ENCODE measurements at places on chromosomes 5 and 9.

GRCh38 chr9:137314561-137315560 is 12.8 kb upstream of the NRARP start:
- DNase-seq: peak; percentile 10

- DNase-seq: peak; percentile 30
Observed at GRCh38 chr9:121267689-121268597, at the start of gene GSN. Gene GSN (plus strand): TSS chr9:121268162. CDS start chr9:121301972, 33,810 bp downstream.

DNA sequence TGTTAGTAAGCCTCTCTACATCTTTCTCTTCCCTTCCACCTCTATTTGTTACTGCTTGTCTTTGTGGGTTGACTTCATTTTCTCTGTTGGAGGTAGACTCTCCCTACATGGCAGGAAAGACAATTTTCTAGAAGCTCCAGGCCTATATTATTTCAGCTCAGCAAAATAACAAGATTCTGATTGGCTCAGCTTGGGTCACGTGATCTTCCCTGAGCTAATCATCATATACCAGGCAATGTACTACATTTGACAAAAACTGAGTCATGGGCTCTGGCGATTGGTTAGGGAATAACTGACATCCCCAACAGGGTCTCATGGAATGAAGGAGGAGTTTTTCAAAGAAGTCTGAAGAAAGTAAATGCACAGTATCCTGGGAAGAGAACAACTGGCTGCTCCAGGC is 65.6 kb upstream of the NR3C1 start:
- no peak for DNase-seq

DNA sequence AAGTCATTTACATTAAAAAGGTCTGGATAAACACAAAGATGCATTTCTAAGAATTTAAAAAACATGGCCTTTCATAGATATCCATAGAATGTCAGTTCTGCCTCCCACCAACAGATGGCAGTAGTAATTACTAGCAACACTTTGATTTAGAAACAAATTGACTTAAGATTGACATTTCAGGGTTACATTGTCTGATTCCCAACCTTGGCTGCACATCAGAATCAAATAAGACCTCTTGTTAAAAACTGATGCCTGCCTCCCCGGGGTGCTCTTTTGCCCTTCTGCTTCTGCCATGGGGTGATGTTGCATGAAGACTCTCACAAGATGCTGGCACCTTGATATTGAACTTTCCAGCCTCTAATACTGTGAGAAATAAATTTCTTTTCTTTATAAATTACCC is 146.2 kb upstream of the GPR151 start:
- peak; percentile 27 for DNase-seq

- DNase-seq: no peak
Observed at GRCh38 chr5:171023508-171023907, 161.7 kb downstream of the RANBP17 start.

DNA sequence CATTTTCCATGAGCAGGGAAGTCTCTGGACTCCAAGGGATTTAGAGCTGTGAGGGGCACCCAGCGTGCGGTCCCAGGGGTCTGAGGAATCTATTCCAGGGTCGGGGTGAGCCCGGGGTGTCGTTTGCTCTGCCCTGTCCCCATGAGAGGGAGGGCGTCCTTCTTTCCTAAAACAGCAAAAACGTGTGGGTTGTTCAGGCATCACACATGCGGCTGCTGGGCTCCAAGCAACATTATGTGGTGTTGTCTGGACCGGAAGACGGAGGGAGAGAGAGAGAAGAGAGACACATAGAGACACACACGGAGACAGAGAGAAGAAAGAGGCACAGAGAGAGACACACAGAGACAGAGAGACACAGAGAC is 42.7 kb upstream of the COL5A1 start:
- DNase-seq: no peak

DNA sequence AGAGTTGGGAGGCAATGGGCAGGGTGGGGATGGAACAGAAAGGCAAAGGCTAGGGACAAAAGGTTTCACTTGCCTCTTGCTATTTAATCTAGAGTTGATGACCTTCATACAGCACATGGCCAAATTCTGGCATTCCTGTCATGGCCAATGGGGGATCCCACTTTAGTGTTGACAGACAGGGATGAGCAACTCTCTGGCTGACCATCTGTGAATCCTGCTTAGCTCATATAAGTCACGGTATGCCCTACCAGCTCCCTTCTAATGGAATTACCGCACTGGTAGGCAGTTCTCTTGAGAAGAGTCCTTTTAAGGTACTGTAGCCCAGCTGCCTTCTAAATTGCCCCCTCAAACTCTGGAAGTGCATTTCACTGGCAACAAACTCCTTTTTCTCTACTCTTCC is 76.1 kb downstream of the MAMDC2 start:
- DNase-seq: no peak

DNA sequence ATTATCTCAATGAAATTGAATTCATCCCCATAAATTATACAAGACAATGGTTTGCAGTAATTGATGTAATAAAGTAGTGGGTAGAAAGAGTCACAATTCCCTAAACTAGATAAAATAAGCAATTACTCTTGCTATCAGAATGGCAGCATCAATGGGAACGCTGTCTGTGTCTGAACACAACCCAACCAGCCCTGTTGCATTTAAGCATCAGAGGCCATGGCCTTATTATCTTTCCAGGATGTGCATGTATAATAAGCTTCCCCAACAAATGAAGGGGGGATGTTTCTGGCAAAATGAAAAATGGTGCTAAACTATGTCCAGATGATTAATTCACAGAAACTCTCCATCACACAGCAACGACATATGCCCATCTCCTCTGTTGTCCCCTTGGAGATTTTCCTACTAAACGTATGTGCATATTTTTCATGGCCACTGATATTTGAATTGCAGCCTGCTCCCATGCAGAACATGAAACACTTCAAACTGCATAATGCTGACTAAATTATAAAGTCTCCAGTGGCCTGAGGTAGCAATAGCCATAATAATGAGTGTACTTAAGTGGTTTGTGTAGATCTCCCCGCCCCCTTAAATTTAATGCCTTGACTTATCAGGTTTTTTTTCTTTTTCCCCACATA is 306.9 kb upstream of the ADAMTS16 start:
- no peak for DNase-seq

GRCh38 chr5:116442931-116443551 is 131.6 kb downstream of the SEMA6A start:
- no peak for DNase-seq

- DNase-seq: no peak
Observed at GRCh38 chr9:32422237-32422806, 37.9 kb downstream of the ACO1 start.

GRCh38 chr9:135045928-135046738 is 41.3 kb upstream of the OLFM1 start:
- no peak for DNase-seq

- DNase-seq: no peak
Observed at GRCh38 chr5:128777052-128777451, 188.2 kb upstream of the SLC27A6 start.

GRCh38 chr5:8522646-8523045 is 653.7 kb downstream of the MTRR start:
- DNase-seq: no peak

GRCh38 chr5:75568202-75568601 is 43.1 kb upstream of the ANKDD1B start:
- no peak for DNase-seq

GRCh38 chr5:155019601-155020226 is 6.2 kb downstream of the KIF4B start:
- no peak for DNase-seq

All from stimulated activated naive CD8-positive, alpha-beta T cell treated with anti-CD3 and anti-CD28 coated beads, Interleukin-15, amount 100 ng/mL, for 72 hours (primary cell).